ENCODE measurements at places on chromosomes 4 and X. TPM values are rescaled to one million over a fixed set of nuclear protein-coding genes. Genes with fewer than 3 reads are reported as not detected.
A peak's percentile ranks its signal among the peaks of the same experiment; 100 is the strongest.

- peak; percentile 8 for DNase-seq
Measured at GRCh38 chr4:2335729-2336101, 73.8 kb upstream of the MXD4 start.

GRCh38 chr4:1793940-1794808 is 1.1 kb downstream of the FGFR3 start:
- peak; percentile 31 for DNase-seq

GRCh38 chr4:141686879-141687278 is 50.5 kb downstream of the IL15 start:
- DNase-seq, result no peak

- DNase-seq, result no peak
Measured at GRCh38 chrX:46218373-46218772, 326.8 kb downstream of the ZNF674 start.

- no peak for DNase-seq
Measured at GRCh38 chr4:6840062-6840976, 57.8 kb downstream of the KIAA0232 start.

DNA sequence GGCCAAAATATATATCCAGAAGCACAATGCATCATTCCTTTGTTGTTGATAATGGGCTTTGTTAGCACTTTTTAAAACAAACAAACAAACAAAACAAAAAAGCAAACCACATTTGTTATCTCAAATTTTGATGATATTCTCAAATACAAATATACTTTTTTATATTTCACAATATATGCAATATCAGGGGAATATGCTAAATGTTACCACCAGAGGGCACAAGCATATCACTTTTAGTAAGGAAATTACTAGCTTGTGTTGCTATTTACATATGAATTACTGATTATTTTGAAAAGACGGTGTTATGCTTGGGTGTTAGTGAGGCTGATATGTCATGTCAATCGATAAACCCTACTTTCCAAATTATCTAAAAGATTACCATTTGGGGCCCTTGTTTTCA is 29.1 kb downstream of the RIPPLY1 start:
- no peak for DNase-seq

DNA sequence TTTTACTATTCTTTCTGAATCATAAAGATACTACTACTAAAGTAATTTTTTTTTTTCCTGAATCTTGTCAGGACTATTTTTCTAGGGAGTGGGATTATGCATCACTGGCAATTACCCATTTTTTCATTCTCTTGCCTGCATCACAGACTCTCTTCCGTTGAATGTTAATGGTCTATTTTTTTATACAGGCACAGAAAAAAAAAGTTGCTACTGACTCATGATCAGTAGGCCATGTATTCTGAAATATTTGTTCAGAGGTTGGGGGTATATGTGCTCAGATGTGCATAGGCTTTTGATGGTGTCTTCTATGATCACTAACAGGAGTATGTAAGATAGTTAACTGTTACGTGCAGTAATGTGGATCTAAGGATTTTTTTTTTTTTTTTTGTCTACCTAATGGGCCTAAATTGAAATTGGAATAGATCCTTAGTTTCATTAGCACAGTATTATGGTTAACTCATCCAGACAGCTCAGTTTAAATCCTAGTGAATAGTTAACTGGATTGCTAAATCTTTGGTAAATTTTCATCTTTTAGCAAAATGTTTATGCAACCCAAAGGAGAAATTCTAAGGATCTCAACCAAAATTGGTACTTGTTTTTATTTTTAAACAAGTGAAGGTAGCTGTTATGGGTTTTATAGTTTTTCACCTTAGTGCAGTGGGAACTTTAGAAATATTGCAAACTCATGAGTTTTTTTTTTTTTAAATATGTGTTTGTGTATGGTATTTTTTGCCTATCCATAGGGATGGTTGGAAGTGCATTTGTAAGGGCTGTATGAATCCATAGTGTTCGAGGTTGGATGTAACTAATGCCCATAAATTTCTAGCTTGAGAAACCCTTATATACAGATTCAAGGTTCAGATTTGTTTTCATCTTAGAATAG is 12.1 kb downstream of the BMP2K start:
- no peak for DNase-seq

DNA sequence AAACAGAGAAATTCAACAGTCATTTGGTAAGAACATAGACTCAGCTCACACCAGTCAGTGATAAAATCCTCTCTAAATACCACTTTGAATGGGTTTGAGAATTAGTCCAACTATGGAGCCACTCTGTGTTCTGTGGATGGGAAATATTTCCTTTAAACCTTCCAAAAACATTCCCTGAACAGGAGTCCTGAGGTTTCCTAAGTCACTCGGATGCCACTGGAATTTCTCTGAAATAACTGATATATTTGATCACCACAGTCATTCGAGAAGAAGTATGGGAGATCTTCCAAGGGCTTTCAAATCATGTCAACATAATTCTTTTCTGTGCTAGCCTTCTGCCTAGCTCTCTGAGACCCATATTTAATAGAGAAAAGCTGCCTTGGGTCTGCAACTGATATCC is 958.6 kb downstream of the STIM2 start:
- no peak for DNase-seq

- no peak for DNase-seq
Measured at GRCh38 chr4:80751200-80751599, 279.3 kb upstream of the BMP3 start.

- no peak for DNase-seq
Measured at GRCh38 chr4:158670975-158671664, 567 bp downstream of the C4orf46 start.

- DNase-seq, result no peak
Measured at GRCh38 chr4:184466634-184467033, 7.7 kb downstream of the IRF2 start.

DNA sequence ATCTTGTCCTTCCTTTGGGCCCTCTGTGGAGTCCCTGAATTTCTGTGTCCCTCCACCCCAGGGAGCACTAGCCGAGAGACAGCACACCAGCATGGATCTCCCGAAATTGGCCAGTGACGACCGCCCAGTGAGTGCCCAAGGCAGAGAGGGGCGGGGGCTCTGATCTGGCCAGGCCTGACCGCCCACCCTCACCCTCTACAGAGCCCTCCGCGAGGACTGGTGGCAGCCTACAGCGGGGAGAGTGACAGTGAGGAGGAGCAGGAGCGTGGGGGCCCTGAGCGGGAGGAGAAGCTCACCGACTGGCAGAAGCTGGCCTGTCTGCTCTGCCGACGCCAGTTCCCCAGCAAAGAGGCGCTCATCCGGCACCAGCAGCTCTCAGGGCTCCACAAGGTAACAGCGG is 8.4 kb upstream of the UBA1 start:
- DNase-seq, result no peak

DNA sequence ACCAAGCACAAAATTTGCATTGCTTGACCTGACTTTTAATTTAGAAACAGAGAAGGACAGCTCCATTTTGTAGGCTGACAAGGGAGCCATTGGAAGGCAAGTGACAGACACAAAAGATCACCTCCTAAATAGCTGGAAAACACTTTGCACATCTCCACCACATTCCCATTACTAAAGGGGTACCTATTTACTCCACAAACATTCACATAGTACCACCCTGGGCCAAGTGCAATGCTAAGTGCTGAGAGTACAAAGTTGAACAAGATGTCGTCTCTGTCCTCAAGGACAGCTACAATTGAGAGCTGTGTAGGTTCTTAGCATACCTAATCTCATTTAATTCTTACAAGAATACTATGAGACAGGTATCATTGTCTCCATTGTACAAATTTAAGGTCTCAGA is 152.8 kb upstream of the GPC4 start:
- no peak for DNase-seq

DNA sequence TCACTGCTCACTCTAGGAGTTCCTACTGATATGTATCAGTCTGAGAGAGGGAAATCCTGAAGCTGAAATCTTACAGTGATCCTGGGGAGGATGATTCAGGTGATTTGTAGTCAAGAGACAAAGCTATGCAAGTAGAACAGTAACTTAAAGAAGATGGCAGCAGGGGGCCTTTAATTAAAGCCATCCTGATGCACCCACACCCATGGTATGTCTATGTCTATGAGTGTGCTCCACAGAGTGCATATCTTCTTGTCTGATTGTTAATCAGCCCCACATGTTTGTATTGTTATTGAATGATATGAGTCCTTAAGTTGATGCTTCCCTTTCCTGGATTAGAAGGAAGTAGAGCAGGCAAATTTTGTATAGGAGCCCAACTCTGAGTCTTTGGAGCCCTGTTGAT is 78.8 kb downstream of the NHS start:
- no peak for DNase-seq

- DNase-seq, result no peak
Measured at GRCh38 chrX:12919620-12920019, 13.2 kb downstream of the TLR8 start.

DNA sequence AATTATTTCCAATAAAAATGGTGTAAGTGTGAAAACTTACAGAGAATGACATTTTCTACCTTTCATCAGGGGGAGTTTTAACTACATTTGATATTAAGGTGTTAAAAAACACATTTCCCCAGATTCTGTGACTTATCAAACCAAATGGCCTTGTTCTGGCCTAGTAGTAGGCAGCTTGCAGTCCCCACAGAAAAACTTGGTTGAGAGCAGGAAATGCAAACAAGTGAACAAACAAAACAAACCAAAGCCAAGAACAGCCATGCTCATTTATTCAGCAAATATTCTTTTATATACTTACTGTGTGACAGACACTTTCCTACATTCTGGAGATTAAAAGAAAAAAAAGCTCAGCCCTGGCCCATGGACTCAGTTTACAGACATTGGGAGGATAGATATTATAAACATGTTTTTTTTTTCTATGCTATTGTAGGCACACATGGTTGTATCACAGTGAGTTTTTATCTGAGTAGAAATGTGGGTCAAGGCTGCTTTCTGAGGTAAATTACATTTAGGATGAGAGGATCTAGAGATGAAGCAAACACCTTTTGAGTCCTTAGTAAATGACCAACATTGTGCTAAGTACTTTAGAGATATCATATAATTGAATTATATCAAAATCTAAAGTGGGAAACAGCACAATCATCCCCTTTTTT is 449.2 kb upstream of the AADAT start:
- no peak for DNase-seq

GRCh38 chrX:112051576-112051975 is 31.0 kb downstream of the TRPC5 start:
- no peak for DNase-seq

DNA sequence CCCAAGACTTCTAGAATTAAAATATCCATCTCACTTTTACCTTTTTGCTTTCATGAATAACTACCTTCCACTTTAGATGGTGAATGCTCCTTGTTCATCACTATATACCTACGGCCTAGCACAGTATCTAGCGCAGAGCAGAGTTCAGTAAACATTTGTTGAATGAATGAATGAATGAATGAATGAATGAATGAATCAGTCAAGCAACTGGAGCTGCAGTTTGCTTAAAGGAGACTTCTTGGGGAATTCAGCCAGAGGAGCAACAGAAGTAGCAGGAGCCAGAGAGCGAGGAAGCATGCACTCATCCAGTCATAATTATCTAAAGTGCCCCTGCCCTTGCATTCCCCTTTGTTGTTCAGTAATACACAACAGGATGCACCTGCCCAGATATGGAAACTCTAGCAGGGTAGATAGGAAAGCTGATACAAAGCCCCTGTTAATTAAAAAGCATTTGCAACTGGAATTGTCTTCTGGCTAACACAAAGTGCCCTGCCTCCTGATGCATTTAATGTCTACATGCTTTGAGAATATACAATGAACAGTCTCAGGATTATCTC is 103.0 kb upstream of the MBNL3 start:
- no peak for DNase-seq

DNA sequence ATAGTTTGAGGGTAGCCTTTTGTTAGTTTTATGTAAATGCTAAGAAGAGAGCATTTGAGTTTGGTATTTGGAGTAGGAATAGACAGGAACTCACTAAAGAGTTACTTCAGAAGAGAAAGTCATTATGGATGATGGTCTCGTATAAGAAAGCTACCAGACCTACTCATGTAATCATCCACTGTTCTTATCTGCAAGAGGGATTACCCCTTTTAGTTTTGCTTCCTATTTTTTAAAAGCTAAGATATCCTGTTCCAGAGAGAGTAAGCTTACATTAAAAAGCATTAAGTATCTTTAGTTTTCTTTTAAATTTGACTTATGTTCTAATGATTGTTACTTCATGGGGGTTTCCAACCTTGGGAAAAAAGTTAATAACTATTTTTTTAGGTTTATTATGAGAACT is 12.5 kb upstream of the ART3 start:
- no peak for DNase-seq

- no peak for DNase-seq
Measured at GRCh38 chr4:97558204-97558778, 585.0 kb downstream of the STPG2 start.

DNA sequence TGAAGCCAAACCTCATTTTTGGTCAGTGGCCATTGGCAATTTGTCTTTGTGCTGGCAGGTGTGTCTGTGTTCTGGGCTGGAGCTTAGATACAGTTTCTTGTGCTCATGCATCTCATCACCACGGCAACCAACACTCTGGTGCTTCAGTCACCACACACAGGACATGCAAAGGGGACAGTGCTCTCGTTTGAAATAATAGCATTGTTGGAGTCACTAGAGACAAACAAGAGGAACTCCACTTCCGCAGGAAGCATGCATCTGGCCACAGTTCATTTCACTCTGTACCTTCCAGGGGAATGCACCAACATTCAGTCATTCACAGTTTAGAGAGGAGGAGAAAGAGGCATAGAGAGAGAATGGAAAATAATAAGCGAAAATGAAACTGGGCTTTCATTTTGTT is 267.4 kb downstream of the ANK2 start:
- no peak for DNase-seq

DNA sequence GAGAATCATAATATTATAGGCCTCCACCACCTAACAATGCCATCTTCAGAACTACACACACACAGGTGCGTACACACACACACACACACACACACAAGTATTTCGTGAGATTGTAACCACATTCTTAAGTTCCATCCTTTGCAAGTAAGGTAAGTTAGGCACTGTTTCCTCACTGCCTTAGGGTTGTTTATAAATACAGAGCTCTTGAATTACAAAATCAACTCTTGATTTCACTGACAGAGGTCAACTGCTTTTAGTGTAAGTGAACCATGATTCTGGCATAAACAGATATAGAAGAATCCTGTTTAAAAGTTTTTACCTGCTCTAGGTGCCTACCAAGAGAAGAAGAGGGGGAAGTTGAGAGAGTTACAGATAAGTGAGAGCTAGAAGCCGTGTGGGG is 166.1 kb downstream of the DMD start:
- no peak for DNase-seq

Gene FGF13
- not detected for total RNA-seq

Gene ATOH1
- not detected for total RNA-seq

Gene ANAPC10
- total RNA-seq, result 21.8 TPM

Gene NPY1R
- not detected for total RNA-seq

Gene CT45A6
- total RNA-seq, result not detected

Gene C4orf36
- total RNA-seq, result not detected

Gene SPANXD
- total RNA-seq, result not detected

Gene FMR1NB
- not detected for total RNA-seq

Gene PUDP
- total RNA-seq, result 15.0 TPM

All from activated B cell treated with CpG ODN at 0.5 μM for 24 hours (primary cell).